Central memory CD4-positive, alpha-beta T cell (primary cell): ENCODE measurements at places on chromosomes 6 and 20.

DNA sequence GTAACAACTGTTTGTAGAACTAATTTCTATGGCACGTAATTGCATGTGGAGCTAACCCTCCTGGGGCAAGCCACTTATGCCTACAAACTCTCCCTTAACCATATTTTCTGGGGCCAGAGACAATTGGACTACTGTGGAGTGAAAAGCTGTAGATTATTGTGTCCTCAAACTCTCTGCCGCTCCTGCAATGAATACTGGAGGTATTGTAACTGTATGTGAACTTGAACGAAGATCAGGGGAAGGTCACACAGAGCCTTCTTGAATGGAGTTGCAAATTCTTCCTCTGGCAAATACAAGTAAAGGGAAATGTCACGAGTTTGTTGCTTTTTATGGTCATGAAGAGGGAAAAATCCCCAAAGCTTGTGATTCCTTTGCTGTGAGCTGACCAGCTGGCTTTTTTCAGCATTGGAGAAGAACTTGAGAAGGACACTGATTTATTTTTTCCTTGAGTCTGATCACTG lies 18.2 kb downstream of the AKAP12 start:
- DNase-seq, result no peak

DNA sequence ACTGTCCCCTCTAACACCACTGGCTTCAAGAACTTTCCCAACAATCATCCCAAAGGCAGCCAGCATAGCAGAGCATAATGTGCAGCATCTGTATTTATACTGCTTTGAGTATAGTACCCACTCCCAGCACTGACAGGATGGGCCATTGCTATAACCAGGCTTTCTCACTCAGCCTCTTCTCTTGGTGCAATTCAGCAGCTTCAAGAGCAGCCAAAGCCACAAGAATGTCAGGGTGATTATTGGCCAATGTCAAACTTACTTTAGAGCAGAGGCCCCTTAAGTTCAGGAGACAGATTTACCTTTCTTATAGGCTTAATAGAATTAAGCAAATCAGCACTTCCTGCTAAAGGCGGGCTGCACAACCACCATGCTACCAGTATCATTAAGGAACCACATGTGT lies 232.4 kb upstream of the RSPO3 start:
- DNase-seq, result no peak

- no peak for DNase-seq
Observed at GRCh38 chr20:31568773-31569162, 36.3 kb upstream of the ID1 start.

DNA sequence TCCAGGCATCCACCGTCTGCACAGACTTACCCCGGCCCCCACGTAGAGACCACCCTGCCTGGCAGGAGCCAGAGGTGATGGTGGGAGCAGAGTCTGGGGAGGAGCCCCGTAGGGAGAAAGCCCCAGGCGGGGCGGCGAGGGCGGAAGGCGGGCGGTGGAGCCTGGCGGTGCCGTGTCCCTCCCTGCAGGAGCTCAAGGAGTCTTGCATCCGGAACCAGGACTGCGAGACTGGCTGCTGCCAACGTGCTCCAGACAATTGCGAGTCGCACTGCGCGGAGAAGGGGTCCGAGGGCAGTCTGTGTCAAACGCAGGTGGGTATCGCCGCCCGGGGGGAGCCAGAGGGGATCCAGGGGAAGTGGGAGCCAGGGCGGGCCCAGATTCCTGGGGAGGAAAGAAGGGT lies 6.0 kb downstream of the CLPSL1 start:
- DNase-seq, result no peak

- DNase-seq, result no peak
Observed at GRCh38 chr6:14286144-14286543, 168.6 kb downstream of the CD83 start.

- no peak for DNase-seq
Observed at GRCh38 chr6:72559067-72559466, 62.8 kb upstream of the KCNQ5 start.

DNA sequence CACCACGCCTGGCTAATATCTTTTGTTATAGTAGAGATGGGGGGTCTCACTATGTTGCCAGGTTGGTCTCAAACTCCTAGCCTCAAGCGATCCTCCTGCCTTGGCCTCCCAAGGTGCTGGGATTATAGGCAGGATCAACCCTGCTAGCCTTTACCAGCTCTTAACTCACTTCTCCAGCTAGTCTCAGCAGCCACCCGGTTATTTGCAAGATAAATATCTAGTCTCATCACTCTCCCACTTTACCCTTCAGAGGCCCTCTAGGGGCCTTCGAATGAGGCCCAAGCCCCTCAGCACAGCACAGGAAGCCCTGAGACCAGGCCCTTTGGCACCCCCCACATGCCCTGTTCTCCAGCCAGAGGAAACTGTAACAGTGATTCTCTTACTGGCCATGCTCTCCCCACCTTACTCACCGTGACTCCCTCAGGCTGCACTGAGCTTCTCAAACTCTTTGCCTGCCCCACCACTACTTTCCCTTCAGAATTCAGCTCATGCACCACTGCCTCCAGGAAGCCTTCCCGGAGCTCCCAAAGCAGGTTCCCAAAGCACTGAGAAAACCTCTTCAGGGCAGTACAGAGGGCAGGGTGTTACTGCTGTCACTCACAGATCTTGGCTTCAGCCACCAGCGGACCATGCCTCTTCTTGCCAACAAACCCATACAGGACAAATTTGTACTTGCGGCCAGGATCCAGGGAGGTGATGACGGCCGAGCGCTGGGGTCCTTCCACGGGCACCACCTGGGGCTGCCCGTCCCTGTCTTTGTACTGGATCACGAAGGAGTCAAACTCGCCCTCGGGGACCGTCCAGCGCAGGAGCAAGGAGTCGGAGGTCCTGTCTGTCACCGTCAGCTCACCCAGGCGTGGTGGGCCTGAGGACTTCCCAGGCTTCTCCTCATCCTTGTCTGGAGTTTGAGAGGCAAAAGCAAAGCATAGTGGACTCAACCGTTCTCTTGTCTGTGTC lies 25.0 kb downstream of the TNXB start:
- no peak for DNase-seq

DNA sequence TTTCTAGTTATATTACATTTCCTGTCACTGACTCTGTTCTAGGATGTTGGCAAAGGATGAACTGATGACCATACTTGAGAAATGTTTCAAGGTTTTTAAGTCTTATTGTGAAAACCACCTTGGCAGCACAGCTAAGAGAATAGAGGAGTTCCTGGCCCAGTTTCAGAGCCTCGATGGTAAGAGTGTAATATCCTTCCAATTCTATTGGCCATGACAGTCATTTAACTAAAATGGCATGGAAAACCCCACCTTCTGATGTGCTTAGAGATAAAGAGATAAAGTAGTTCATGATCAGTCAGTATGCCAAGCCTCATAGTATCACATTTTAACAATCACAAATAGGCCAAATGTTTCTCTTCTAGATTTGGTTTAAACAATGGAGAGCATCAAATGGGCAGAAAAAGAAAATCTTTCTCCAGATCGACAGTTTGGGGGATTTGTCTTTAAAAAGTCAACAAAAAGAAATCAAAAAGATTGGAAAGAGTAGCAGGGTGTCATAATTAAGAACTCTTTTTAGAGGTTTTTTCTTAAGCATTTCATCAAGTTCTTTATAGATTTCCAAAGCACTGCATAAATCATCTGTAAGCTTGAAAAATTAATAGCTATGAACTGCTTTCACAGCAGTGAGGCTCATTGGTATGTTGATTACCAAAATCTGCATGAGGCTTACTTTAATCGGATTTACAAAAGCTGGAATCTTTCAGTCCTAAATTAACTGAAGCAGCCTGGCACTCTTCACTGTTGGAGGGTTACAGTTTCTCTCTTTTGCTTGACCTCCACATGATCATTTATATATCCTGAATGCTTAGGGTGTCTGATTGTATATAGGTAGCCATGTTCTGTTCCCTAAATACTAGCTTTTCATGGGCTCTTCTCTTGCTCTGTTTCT lies 48.7 kb downstream of the AKIRIN2 start:
- peak; percentile 27 for DNase-seq
